ENCODE measurements at places on chromosomes 4 and X. TPM values are rescaled to one million over a fixed set of nuclear protein-coding genes. Genes with fewer than 3 reads are reported as not detected.

The UGT2B10 gene
- not detected for total RNA-seq

The XK gene
- total RNA-seq, result not detected

The GK2 gene
- total RNA-seq, result not detected

The CT45A3 gene
- not detected for total RNA-seq

The HSFX2 gene
- not detected for total RNA-seq

The IGBP1 gene
- 66.2 TPM for total RNA-seq

The MND1 gene
- total RNA-seq, result not detected

The MAGED4 gene
- 8.1 TPM for total RNA-seq

The FAM90A26 gene
- total RNA-seq, result not detected

The KLB gene
- not detected for total RNA-seq

- no peak for DNase-seq
These were observed 245.4 kb upstream of the PSAPL1 start for GRCh38 chr4:7680106-7680505.

DNA sequence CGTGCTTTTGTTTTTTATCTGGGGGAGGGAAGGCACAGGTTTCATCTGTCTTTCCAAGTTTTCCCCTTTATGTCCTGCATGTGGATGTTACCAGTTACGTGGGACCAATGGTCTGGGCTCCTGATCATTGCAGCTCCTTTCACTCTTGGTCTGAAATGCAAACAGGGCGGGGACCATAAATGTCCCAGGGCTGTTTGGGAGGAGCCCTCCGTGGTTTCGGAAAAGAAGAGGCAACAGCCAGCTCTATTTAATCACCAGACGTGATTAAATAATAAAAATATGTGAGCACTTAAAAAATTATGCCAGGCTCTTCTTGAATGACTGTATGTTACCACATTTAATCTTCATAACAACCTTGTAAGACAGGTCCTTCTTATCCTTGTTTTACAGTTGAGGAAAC is 30.8 kb upstream of the C1GALT1C1 start:
- no peak for DNase-seq

GRCh38 chrX:106899841-106900240 is 3.3 kb downstream of the RIPPLY1 start:
- no peak for DNase-seq

DNA sequence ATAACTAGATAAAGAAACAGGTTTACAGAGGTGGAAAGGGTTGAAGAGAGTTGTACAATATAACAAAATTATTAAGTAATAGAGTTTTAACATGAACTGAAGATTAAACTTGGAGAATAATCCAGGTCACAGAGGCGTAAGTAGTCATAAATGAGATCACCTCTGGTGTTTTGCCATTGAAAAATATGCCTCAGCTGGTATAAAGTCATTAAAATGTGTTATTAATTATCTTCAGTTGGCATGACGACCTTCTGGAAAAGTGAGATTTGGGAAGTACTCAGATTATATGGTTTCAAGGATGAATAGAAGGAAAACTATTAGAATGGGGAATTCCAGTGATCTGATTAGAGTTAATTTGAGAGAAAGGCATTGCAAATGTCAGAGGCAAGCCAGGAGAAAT is 237.5 kb upstream of the ANXA10 start:
- DNase-seq, result no peak

- DNase-seq, result no peak
These were observed 93.4 kb upstream of the MAMLD1 start for GRCh38 chrX:150269605-150270254.

- no peak for DNase-seq
These were observed 271.0 kb downstream of the STK32B start for GRCh38 chr4:5322321-5322720.

- no peak for DNase-seq
These were observed 609.2 kb downstream of the SPOCK3 start for GRCh38 chr4:166625018-166625637.

DNA sequence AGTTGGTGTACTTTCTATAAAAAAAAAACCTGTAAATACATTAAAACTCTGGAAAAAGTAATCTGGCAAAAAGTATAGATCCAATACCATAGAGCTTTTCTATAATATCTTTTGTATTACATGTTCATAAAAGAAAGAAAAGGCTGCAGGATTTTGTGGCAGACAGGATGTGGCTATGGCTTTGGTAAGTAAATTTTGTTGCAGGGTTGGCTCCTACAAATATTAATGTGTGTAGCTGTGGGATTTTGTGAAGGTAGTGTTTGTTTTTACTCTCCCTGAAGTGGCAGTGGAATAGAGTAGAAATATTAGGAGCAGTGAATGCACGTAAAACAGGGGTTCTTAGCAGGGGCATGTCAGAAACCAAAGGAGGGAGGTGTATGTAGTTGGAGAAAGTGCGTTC is 84.8 kb downstream of the TSPAN7 start:
- no peak for DNase-seq

DNA sequence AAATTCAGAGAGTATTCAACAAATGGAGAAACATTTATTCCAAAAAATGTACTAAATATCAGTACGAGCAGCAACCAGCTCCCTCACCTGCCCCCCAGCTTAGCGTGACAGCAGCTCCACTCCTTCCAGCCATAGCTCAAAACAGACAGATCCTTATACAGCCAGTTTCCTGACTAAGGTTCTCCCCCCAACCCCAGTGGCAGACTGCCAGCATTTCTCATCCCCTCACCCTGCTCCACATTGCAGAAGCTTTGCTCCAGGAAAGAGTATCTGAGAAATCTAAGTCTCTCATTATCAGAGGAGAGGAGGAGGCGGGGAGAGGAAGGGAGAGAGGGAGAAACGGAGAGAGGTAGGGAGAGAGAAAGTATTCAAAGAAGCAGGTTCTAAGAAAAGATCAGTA is 53.3 kb upstream of the PASD1 start:
- no peak for DNase-seq

- peak; percentile 13 for DNase-seq
These were observed 343.7 kb upstream of the PPP1R2C start for GRCh38 chrX:43121637-43122036.

DNA sequence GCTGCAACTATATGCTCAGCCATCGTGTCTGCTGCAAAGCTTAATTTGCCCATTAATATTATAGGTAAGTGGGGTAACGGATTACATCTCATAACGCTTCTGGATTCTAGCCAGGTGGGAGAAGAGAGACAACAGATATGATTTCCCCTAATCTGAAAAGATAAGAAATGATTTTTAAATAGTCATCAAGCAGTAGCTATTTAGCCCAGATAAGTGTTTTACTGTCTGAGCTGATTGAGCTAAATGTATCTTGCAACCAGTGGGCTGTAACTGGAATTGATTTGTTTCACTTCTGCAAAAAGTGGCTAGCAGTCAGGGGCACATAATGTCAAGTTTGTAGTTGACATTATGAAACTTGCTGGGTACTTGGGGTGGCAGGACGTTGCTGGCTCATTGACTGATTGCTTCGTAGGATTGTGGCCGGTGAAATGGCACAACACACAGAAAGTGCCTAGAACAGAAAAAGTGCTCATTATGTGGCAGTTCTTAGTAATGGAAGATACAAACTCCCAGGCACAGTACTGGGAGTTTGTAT is 18.5 kb downstream of the LAP3 start:
- DNase-seq, result no peak

GRCh38 chrX:71100581-71101505 is 5.2 kb downstream of the FOXO4 start:
- peak; percentile 28 for DNase-seq

GRCh38 chr4:47482326-47482725 is 2.7 kb upstream of the ATP10D start:
- no peak for DNase-seq

DNA sequence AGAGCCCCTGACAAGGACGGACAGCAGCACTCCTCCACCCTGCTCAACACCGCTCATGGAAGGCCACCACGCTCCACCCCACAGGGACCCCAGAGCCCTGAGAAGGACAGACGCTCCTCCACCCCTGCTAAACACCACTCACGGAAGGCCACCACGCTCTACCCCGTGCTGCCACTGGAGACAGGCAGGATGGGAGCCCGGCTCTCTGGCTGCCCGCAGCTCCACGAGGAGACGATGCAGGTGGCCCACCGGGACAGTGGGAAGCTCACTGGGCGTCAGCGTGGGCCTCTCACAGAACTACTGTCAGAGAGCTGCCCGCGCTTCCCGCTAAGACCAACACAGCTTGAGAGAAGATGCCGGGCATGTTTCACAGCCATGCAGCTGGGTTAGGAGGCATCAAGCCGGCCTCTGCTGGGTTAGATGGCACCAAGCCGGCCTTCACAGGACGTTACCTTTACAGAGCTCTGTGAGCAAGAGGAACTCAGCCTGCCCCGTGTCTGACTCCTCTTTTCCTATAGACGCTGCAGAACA is 20.8 kb downstream of the GAK start:
- no peak for DNase-seq

DNA sequence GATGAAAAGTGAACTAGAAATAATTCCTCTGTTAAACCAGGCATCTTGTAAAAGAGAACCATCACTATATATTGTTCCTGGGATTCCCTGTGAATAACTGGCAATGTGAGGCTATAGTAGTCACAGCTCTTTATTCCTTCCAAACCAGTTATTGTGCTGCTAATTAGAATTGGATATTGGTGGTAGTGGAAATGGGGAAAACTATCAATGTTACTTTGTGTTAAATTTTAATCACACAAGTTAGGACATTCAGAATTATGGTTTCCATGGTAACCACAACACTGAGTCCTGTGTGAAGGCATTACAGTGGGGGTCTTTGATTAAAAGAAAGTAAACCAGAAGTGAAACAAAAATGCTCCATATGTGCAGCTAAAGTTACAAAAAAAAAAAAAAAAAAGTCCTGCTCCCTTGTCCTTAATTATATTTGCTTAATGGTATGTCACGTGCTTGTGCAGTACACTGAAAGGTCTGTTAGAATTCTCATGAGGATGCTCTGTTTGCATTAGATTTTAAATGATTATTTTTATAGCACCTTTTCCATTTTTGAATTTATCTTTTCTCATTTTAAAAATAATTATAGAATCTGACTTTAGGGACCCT is 200.4 kb downstream of the ADGRL3 start:
- DNase-seq, result no peak

DNA sequence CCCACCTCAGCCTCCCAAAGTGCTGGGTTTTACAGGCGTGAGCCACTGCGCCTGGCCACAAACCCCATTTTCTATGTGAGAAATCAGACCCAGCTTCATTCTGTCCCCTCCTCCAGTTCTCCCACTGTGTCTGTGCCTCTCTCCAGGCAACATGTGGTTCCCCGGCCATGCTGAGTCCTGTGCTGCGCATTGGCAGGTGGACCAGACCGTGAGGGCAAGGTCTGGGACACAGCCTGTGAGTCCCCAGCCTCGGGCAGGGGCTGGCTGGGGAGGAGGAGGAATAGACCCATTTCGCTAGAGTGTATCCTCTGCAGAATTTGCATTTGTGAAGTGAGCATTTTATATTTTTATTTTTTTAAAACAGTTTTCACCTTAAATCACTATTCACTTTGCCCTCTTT is 21.5 kb upstream of the CLDN24 start:
- DNase-seq, result no peak

DNA sequence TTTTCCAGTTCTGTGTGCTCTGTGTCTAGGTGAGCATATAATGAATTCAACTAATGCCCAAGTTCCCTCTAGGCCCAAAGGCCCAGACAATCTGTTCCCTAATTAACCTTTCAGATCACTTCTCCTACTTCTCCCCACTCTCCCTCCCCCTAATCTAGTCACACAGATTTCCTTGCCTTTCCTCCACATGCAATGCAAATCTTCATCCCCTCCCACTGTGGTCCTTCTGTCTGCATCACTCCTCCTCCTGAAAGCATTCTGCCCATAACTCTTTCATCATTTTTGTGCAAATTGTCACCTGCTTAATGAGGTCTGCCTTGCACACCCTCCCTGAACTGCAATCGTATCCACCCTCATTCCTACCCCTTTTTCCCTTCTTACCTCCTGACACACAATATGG is 346.6 kb downstream of the FBXO8 start:
- no peak for DNase-seq

DNA sequence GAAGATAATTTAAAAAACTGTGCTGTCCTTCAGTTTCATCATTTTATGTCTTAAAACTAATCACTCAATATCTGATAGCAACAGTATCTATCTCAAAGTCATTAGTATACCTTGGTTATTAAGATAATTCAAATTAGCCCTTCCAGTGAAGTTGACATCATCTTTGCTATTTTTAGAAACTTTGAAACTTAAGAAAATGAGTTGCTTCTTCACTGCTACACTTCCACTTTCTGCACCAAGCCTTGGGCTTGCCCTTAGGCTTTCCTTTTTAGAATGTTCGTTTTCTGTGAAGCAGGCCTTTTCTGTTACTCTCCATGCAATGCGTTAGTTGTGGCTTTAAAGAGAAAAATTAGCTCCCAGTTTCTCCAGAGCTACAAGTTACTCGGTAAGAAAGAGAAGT is 4.4 kb upstream of the VAMP7 start:
- no peak for DNase-seq

DNA sequence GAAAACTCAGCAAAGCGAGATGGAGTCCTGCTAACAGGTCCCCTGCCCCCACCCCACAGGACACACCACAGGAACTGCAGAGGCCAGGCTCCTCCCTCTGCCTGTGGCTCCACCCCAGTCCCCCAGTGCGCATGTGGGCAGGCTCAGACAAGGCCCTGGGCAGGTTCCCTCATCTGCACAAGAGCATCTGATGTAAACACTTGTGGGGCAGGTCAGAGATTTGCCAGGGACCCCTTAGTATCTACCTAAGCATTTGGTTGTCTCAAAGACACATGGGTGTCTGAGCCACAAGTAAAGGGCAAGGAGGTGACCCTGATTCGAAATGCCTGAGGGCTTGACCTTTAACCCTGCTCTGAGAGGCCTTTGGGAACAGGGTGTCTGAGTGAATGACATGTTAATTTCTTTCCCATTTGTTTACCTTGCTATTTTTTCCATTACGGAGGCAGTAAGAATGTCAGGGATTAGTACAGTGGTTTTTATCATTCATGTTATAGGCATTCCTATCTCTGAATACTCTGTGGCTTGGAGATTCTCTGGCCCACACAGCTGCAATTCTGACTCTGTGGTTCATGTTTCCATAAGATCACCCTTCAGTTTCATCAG is 85.3 kb downstream of the ZNF518B start:
- DNase-seq, result no peak

DNA sequence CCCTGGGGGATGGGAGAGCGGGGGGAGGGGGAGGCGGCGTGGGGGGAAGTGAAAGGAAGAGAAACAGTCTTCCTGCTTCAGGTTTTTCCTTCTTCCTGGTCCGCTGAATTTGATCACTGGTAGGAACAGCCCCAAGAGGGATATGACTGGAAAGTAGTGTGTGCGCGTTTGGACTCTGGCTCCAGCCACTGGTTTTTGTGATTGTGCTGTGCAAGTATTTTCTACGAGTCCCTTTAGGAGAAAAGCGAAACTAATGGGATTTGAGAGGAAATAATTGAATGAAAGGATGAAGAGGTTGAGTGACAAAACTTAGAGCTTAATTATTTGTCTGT is 836 bp downstream of the PRRG1 start:
- no peak for DNase-seq

GRCh38 chr4:675036-675882 is 917 bp downstream of the MYL5 start:
- DNase-seq, result no peak

DNA sequence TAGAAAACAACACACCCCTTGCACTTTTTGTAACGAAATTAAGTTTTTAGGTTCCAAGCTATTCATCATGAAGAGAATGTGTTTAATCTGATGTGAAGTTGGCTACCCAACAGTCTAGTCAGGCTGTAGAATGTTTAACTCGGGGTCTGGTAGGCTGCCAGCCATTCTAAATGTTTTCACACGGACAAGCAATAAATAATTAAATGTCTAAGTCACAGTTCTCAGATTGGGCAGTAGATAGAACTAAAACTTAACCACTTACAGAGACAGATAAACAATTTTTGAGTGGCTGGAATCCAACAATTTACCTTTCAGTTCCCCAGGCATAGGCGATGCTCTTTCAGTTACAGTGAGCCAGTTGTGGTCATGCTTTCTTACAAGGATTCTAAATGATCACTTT is 66.5 kb downstream of the CHIC2 start:
- no peak for DNase-seq

GRCh38 chrX:30957753-30958152 is 68.7 kb upstream of the TAB3 start:
- DNase-seq, result no peak
